Retina (tissue), 1 donor: ENCODE measurements at places on chromosomes 1 and 21.

DNA sequence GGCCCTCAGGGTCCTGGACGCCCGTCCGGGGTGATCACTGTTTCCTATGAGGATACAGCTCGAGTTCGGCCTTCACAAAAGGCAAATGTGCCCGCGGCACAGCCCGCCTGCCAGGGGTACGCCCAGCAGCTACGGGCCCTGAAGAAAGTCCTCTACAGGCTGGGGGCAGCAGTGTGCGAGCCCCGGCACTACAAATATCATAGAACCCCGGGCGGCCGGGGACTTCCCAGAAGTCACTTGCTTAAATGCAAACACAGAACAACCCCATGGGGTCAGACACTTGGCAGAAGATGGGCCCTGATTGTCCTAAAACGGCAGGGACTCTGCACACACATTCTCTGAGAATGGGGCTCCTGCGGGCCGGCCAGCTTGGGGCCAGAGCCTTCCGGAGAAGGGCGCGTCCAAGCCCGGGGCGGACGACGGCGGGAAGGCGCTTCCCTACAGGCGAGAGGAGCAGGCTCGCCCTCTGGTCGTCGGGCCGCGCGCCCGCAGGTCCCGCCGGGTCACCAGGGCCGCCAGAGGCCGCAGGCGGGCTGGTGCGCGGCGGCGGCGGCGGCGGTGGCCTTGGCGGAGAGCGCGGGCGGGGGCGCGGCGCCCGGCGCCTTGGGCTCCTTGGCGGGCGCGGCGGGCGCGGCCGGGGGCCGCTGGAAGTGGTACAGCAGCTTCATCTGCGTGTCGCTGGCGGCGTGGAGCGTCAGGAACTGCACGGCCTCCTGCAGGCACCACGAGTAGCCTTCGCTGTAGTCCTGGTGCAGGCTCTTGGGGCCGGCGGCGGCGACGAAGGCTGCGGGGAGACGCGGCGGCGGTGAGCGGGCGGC, 888 bp downstream of the HES5 start:
- peak; percentile 60 for DNase-seq

DNA sequence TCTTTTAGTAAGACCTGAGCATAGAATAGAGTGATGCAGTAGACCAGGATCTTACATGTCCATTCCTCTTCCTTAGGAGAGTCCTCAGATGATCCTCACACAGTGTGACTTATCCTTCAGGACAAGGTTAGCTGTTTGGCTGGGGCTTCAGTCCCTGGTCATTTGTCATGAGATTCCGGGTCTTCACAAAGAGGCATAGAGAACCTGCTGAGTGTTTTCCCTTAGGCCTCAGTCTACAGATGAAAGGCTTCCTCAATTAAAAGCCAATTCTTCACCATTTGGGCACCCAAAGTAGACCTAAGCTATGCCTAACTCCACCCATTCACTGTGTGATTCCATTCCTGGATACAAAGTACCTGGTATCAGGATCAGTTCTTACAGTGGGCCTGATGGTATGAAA, 329.8 kb upstream of the RUNX1 start:
- no peak for DNase-seq

- DNase-seq = peak; percentile 37
Measured at GRCh38 chr1:34500451-34500850, 254.4 kb upstream of the GJB5 start.

DNA sequence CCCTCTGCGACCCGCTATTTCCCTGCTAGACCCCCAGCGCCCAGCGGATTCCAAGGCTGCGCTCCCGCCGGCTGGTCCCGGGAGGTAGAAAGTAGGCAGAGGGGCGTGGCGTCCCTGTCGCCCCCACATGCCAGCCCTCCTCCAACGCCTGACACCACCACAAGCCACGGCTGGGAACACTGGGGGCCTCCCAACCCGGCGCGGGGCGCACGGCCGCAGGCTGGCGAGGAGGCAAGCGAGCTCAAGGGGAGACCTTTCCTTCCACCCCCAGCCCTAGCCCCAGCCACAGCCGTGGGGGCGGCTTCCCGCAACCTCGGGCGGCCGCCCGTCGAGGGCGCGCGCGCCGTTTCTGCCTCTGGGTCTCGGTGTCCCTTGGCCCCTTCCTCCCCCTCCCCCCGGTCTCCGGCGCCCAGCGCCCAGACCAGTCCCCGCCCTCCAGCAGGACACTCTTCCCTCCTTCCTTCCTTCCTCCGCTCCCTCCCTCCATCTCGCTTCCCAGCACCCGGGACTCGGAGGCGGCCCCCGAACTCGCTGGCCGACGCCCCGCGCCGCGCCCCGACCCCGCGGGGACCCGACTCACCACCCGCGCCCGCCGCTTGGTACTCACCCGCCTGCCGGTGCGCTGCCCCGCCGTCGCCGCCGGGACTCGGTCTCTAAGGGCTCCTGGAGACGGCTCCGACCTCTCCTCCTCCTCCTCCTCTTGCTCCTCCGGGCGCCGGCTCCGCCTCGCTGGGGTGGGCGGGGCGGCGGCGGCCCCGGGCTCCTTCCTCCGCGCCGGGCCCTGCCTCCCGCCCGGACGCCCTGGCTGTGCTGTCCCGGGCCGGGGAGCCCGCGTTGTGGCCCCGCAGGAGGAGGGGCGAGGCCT, at the start of gene GNG12:
TSS of gene GNG12 (minus strand) at position 731 of the 865 bp plus-strand sequence. CDS start 125,781 bp downstream, outside the sequence.
- peak; percentile 85 for DNase-seq

DNA sequence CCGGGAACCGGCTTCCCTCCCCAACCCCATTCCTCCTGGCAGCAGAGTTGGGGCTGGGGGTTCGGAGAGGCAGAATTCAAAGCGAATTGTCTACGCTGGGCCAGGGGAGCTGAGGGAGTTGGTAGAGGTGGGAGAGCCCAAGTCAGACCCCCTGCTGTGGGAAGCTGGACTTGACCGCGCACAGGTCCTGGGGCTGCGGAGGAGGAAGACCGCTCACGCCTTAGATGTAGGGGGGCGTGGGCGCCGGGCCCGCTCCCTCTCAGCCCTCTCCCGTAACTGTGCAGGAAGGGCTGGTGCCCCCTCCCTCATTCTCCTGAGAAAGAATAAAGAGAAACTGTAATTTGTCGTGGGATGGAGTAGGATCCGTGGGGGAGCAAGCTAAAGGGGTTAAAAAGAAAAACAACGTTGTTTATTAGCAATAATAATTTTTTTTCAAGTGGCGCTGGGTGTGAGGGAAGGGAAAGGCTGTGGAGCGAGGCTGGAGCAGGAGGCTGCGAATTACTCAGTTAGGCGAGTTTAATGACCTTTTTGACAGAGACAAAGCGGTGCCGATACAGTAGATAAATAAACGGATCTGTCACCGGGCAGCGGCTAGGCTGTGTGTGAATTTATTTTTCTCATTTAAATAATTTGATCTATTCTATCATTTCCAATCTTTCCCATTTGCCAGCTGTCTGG, 838 bp upstream of the GRIK3 start:
- DNase-seq = no peak

DNA sequence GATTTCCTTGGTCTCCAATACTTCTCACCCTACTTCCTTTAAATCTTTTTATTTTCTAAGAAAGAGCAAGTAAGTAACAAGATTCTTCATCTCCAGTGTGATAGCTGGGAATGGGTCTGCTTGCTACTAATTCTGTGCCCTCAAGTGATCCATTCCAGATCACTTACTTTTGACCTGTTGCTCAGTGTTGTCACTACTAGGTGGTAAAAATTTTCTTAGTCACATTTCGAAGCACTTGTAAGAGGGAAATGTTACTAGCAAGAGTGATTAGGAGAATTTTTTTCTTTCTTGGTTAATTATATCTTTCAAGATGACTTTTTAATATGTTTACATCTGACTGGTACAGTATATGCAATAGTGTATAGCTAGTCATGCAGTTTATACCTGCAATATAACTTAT, 2.2 kb downstream of the UBAP2L start:
- no peak for DNase-seq
